ENCODE measurements at places on chromosomes 1 and 21.
A peak's percentile ranks its signal among the peaks of the same experiment; 100 is the strongest.

DNA sequence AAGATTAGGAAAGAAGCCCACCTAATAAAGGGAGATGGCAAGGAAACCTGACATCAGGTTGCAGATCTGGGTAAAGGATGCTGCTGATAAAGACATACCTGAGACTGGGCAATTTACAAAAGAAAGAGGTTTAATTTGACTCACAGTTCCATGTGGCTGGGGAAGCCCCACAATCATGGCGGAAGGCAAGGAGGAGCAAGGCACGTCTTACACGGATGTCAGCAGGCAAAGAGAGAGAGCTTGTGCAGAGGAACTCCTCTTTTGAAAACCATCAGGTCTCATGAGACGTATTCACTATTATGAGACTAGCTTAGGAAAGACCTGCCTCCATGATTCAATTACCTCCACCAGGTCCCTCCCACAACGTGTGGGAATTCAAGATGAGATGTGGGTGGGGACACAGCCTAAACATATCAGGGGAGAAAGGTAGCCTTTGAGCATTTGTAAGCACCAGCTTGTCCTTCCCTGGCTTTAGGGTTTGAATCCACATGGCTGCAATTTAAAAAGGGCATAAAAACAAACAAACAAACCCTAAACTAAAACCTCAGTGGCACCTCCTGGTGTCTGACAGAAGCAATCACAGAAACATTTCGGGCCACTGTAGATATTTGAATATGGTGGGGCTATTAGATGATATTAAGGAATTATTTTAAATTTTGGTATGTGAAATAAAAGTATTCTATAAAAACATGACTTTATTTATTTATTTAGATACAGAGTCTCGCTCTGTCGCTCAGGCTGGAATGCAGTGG lies 33.1 kb downstream of the SLC2A7 start:
- no peak for ATAC-seq

- no peak for ATAC-seq
Observed at GRCh38 chr1:62370594-62370993, 51.4 kb upstream of the KANK4 start.

DNA sequence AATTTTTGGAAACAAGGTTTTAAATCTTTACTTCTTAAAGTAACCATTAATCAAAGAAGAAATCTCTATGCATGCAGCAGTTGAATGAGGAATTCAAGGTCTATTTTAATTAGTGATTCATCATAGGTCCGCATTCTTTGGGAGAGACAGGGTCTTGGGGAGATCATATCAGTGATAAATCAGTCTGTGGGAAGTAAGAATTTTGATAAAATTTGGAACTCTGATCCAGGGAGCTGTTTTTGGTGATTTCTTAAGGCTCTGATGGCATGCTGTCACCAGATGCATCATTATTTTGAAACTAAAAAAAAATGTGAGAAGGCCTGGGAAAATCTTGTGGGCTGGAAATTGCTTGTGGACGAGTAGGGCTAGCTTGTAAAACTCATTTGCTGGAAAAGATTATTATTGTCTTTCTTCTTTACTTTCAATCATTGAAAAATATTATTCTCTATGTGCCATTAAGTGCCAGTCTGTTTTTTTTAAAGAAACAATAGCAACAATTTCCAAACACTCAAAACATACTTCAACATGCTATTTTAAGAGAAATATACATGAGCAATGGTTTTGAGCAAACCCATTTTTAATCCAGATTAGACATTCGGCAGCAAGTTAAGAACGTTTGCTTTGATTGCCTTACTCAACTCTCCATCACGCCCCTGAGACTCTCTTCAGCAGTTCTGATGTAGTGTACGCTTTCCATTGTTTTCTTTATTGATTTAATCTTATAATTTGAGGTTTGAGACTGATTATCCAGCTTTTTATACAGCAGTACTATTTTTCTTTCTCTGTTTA lies 62.6 kb downstream of the ZBTB18 start:
- ATAC-seq = no peak

GRCh38 chr1:29195881-29196291 lies 14.2 kb upstream of the SRSF4 start:
- no peak for ATAC-seq

DNA sequence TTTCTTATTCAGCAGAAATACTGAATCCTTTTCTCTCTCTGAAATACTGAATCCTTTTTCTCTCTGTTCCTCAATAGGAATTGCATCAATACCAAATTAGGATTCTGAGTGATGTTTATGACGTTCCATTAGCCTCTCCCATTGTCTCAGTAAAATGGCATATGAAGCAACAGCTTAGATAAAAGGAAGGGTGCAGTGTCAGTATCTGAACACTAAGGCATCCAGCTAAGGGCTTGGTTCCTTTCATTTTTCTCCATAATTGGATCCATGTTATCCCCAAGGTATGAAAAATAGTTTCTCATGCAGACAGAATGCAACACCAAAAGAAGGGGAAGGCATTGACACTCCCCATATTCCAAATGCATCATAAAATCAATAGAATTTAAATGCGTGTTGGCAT lies 61.5 kb upstream of the RAVER2 start:
- ATAC-seq = no peak

GRCh38 chr1:231233735-231234417 lies 7.1 kb upstream of the GNPAT start:
- no peak for ATAC-seq

DNA sequence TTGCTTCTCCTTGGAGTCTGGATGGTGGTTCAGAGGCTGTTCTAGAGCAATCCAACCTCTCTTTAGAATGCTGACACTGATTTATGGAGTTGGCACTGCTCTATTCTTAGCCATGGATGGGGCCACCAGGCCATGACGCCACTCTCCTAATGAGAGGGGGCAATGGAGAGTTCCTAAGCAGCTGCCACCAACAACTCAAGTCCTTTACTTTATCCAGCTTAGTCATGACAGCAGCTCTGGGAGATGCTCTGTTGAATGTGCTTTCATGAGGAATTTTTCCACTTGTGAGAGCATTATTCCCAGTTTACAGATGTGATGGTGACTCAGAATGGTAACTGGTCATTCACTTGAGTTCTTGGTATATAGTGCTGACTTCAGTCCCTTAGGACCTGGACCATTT lies 366.3 kb downstream of the HHAT start:
- ATAC-seq = no peak

GRCh38 chr21:43603233-43603626 lies 56.1 kb downstream of the HSF2BP start:
- ATAC-seq = no peak

DNA sequence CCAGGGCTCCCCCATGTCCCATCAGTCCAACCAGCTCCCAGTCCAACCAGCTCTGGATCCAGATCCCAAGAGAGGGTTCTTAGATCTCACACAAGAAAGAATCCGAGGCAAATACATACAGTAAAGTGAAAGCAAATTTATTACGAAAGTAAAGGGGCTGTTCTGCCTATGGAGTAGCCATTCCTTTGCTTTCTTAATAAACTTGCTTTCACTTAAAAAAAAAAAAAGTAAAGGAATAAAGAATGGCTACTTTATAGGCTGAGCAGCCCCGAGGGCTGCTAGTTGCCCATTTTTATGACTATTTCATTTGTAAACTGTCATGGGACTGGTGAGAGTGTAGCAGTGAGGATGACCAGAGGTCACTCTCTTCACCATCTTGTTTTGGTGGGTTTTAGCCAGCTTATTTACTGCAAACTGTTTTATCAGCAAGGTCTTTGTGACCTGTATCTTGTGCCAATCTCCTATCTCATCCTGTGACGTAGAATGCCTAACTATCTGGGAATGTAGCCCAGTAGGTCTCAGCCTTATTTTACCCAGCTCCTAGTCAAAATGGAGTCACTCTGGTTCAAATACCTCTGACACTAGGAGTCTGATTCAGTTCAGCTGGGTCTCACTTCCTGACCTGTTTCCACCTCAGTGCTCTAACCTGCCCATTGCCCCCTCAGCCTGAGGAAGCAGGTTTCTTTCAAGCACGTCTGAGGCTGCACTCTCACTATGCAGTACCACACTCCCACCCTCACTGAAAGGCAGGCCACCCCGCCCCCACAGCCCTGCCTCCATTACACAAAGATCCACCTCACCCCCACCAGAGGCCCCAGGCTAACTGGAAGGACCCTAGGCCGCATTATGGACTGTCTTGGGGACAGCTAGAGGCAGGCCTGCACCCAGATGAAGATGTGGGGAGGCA lies 26.5 kb upstream of the ATP2B4 start:
- ATAC-seq = no peak

DNA sequence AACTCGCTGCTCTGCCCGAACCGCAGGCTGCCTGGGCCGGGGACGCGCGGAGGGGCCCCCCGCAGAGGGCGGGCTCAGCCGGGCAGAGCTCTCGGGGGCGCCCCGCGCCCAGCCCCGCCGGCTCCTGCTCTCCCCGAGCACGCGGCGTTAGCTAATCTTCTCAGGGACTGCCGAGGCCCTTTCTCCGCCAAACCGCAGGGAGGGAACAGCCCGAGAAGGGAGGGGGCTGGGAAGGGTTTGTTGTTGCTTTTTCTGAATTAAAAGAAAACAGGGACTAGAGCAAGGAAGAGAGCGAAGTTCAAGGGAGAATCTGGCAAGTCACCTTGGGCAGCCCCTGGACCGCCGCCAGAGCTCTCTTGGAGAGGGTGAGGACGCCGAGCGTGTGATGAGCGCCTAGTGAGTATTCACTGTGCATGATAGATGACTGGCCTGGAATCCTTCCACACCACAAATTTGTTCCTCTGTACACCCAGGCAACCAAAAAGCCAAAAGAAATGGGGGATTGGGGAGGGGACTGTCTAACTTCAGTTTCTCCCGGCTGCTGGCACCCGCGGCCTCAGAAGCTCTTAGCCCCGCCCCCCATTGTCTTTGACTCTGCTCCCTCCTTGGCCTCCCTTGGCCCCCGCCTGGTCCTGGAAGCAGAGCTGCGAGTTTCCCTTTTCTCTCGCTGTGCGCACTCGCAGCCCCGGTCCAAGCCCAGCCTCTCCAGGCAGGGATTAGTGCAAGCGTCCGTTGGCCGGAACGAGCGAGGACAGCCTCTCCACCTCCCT lies 19.7 kb upstream of the LMX1A start:
- peak; percentile 67 for ATAC-seq

- ATAC-seq = no peak
Observed at GRCh38 chr1:59261537-59261936, 35.4 kb upstream of the FGGY start.

DNA sequence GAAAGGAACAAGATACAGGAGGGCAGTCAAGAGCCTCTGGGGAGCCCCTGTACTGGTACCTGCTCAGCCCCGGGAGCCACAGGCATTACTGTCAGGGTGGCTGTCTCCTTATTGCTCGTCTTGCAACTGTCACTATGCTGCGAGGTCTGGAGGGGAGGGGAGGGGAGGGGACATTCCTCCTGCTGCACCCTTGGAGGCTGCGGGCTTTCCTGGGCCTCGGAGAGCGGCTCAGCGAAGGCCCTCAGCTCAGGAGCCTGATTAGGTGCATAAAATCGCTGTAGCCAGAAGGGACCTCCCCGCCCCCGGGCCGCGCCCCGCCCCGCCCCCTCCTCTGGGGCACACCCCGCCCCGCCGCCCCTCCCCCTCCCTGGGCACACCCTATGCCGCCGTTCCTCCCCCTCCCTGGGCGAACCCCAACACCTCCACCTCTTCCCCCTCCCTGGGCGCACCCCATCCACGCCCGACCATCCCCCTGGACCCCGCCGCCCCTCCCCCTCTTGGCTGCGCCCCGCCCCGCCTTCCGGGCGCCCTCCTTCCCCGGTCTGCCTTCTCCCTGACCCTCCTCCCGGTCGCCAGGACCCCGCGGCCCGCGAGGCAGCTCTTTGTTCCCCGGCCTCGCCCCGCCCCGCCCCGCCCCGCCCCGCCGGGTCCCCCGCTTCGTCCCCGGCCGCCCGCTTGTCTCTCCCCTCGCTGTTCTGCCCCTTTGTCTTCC lies 35.5 kb downstream of the CACHD1 start:
- ATAC-seq = peak; percentile 21

GRCh38 chr1:108590957-108591356 lies 31.1 kb downstream of the EEIG2 start:
- peak; percentile 93 for ATAC-seq

DNA sequence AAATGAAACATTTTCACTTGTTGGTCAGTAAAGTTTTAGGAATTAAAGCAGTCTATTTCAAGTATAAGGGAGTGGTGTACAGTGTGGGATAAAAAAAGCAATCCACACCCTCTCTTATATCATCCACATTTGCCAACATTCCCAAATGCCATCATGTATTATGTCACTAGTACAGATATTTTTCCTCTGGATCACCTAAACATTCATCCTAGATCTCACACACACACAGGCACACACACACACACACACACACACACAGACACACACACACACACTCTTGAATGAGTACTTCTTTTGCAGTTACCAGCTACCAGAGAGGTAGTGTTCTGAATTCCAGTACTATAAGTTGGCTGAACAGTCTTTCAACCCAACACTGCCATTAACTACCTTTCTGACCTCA lies 1369.1 kb upstream of the ADGRL4 start:
- no peak for ATAC-seq

DNA sequence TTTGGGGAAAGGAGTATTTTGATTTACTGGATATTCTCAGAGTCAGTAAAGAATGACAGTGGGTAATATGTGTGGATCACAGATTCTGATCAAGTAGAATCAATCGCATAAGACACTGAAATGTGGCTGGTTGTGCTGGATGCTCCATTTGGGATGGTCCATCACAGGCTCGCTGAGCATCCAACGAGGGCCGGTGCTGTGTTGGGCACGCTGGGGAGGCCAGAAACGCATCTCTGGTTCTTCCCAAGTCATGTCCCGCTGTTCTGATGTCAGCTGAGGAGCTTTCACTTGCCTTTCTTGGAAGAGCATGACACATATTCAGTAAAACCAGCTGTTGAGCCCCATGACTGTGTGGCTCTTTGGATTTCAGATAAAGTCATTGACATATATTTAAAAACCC lies 72.0 kb downstream of the UMODL1 start:
- ATAC-seq = no peak

DNA sequence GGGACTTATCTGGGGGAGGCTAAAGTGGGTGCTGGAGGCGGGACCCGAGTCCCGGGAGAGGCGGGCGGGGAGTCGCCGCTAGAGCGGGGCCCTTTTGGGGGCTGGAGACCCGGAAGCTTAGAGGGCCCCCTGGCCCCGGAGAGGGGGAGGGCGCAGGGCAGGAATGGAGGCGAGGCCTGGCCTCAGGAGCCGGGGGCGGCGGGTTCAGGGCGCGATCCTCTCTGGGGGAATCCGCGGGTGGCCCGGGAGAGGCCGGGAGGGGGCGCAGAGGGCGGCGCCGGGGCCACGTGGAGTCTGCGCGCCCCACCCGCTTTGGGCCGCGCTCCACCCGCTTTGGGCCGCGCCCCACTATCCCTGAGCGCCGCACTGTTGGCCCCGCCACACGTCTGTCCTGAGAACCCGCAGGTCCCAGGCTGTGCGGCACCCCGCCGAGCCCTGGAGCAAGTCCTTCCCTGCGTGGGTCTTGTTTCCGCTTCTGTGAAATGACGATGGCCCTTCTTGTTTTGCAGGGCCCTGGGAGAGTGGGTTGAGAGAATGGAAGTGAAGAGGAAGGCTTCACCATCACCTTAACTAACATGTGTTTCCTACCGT lies 84.4 kb downstream of the NKAIN1 start:
- peak; percentile 86 for ATAC-seq
